ENCODE measurements at places on chromosomes 16 and 17.

GRCh38 chr16:85002608-85003007, 8.7 kb downstream of the ZDHHC7 start:
- no peak for DNase-seq

GRCh38 chr16:30896261-30896888, at the start of gene CTF1:
TSS of gene CTF1 (plus strand) at chr16:30896614. CDS start at chr16:30896644, 30 bp downstream.
- DNase-seq, result peak; percentile 95

DNA sequence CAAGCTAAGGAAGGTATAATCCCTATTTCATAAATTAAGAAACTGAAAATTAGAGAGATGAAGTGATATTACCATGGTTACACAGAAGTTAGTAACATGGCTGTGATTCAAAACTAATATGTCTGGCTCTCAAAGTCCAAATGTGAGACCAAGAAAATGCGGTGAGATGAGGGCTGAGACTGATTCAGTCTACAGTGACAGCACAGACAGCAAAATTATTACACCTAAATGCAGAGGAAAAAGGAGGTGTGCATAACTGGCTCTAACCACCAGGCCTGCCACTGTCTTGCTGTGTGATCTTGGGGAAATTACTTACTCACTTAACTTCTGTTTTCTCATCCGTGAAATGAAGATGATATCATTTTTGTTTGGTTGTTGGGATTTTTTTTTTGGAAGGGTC, 270.0 kb upstream of the SOX9 start:
- no peak for DNase-seq

DNA sequence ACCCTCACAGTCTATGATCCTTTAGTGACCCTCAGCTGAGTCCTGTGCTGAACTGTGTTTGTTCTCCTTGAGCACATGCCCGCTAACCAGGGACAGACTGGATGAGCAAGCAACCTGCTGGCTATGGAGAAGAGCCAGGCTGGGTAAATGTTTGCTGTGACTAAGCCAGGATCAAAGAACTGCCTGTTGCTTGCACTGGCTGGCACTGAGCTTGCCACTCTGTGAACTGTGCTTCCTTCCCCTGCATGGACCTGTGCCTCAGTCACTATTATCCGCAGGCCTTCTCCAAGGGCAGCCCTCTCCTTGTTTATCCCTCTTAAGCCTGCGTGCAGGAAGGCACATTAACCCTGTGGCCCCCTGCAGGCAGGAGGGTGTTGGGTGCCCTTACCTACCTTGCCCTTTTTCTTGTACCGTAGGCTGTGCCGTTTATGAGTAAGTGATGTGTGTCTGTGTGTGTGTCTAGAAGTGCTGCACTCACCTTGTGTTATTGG, 7.4 kb downstream of the PNPO start:
- no peak for DNase-seq

GRCh38 chr16:2040787-2041522, 6.7 kb downstream of the NTHL1 start:
- no peak for DNase-seq

DNA sequence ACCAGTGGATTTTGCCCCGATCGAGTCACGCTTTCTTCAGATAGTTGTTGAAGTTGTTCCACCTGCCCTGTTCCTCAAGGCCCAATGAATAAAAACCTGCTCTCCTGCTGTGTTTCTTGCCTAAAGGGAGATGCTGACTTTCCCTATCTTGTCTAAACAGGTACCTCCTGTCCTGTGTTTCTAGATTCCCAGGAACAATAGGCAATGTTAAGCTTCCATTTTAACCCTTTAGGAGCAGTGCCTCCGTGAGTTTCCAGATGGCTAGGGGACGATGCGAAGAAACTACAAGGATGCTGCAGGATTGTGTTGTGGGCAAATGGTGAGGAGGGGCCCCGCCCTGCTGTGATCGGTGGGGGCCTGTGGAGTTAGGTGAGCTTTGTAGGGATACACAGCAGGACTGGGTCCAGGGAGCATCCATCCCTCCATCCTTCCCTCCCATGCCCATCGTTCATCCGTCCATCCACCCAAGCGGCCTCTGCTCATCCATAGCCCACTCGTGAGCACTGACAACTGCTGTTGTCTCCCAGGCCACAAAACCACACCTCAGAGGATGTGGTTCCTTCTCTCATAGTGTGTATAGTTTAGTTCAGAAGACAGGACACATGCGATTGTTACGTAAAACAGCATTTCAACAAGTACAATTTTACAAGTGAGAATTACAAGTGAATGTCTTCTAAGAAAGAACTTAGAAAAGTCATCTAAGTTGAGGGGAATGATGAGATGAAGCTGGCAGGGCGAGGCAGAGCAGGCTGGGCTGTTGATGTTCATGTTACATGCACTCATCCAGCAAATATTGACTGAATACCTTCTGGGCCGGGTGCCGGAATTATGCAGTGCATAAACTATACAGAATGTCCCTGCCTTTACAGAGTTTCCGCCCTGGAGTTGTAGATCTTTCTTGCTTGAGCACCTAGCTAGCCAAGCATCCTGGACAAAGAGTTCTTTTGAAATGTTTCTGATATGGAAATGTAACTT, 5.2 kb downstream of the ARSG start:
- no peak for DNase-seq

- peak; percentile 97 for DNase-seq
Measured at GRCh38 chr17:76370261-76370993, 14.0 kb upstream of the SPHK1 start.

- no peak for DNase-seq
Measured at GRCh38 chr17:73482251-73482716, 162.0 kb downstream of the SDK2 start.

DNA sequence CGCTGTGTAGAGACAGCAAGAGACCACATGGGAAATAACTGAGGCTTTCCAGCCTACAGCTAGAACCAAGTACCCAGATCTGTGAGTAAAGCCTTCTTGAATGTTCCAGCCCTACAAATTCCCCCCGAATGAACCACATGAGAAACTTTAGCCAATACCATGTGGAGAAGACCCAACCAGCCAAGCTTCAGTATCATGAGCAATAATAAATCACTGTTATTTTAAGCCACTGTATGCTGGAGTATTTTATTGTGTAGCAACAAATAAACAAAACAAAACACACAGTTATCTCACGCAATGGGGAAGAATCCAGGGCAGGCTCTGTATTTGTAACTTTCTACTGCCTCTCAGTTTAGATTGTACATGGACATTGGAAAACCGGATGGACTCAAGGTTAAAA, 426.2 kb downstream of the CDH11 start:
- no peak for DNase-seq

DNA sequence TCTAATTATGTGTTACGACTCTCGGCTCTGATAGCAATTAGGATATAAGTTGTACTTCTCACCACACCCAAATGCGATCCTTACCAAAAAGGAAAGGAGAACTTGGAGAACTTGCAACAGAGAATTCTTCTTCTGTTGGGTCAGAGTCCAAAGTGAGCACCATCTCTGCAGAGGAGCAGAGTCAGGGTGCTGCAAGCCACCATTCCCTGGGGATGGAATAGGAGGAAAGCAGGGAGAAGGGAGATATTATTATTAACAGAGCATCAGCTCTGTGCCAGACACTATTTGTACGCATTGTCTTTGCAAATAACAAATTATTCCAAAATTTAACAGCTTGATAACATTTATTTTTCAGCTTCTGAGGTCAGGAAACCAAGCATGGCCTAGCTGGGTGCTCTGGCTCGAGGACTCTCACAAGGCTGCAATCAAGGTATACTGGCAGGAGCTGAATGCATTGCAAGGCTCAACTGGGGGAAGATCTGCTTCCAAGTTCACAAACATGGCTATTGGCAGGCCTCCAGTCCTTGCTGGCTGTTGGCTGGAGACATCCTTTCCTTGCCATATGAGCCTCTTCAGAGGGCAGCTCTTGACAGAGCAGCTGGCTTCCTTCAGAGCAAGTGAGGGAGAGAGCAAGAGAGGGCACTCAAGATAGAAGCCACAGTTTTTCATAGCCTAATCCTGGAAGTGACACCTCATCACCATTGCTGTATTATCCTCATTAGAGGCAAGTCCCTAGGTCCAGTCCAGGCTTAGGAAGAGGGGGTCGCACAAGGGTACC, 296.2 kb upstream of the CDH5 start:
- peak; percentile 85 for DNase-seq

DNA sequence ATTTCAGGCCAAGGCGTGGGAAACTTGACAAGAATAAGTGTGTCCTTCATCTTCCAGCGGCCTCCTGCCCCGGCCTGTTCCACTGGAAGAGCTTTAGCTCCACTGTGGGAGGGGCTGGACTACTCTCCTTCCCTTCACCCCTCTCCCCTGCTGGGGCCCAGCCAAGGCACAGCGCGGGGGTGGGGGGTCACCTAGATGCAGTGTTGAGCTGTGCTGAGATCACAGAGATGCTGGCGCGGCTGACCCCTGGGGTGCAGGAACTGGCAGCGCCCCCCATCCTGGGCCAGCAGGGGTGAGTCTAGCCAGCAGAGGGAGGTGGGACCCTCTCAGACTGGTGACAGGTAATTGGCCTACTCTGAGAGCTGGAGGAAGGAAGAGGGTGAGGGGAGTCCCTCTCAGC, 111.8 kb upstream of the LHX1 start:
- no peak for DNase-seq

DNA sequence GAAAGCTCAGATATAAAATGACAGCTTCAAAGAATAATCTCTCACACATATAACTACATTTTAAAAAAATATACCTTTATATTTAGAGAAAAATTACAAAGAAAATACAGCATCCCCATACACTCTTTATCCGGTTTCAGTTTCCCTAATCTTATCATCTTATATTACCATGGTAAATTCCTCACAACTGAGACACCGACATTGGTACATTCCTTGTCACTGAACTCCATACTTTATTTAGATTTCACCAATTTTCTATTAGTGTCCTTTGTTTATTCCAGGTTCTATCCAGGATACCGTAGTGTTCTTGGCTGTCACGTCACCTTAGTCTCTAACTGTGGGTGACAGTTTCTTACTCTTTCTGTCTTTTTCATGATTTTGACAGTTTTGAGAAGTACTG, 22.0 kb upstream of the ABCA10 start:
- DNase-seq, result no peak

DNA sequence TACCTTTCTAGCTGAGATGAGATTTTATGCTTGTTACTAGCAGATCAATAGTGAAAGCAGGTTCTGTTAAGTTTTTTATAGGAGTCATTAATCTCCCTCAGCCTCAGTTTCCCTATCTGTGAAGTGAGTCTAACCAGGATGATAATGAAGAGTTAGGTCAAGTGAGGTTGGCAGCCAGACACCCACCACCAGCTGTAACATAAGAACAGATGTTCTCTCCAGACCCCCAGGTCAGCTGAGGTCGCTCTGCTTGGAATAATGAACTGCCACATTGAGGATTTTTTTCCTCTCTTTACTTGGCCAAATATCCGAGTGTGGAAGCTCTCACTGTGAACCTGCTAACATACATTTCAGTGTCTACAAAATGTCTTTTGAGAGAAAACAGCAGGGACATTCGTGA, 389.6 kb downstream of the WWOX start:
- DNase-seq, result no peak

DNA sequence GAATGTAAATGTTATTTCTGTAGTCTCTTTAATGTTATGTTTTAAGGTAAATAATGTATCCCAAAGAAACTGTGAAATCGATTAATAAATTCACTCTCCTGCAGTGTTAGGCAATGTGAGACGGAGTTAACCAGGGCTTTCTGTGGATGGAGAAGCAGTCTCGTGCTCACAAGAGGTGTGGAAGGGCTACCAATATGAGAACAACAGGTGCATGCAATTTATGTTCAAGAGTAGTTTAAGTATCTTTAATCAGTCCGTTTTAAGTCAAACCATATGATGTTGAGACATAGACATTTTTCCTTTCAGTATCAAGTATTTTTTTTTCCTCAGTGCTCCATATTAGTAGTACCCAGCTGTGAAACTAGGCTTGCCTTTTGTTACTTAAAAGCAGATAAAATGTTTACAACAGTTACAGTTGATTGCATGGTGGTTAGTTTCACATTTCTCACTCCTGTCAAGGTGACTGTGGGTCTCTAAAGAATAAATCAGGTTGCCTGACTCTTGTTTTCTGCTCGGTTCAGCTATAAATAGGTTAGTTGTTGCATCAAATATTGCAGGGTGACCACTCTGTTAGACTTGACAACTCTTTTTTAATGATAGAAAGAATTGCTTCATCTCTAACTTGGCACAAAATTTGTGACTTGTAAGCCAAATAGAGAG, 54.4 kb downstream of the COX10 start:
- no peak for DNase-seq

- no peak for DNase-seq
Measured at GRCh38 chr17:66398617-66399016, 96.2 kb downstream of the PRKCA start.

DNA sequence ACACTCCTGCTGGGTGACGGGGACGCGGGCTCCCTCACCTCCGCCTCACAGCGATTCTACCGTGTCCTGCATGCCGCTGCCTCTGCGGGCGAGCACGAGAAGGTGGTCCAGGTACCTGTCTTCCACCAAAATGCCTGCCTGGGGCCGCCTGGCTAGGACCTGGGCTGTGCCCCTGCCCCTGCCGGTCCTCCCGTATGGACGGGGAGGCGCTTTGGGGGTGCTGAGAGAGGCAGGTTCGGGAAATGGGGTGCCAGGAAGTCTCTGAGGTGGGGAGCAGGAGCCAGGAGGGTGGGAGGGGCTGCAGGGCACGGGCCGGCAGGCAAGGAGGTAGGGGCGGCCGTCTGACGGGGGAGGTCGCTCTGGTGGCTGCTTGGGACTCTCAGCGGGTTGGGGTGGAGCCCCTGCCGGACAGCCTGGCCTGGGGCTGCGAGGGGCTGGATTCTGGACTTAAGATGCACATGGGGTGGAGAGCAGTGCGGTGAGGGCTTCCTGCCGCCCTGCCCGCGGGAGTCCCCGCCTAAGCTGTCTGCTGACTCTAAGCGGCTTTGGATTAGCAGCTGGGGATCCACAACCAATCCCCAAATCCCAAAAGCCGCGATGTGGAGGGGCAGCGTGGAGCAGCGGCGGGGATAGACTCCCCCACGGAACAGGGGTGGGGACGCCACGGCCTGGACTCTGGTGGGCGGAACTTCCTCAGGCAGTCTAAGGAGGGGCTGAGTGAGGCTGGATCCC, 5.8 kb downstream of the CHTF18 start:
- DNase-seq, result no peak

GRCh38 chr17:58005031-58005727, 1.9 kb downstream of the SRSF1 start:
- DNase-seq, result no peak

DNA sequence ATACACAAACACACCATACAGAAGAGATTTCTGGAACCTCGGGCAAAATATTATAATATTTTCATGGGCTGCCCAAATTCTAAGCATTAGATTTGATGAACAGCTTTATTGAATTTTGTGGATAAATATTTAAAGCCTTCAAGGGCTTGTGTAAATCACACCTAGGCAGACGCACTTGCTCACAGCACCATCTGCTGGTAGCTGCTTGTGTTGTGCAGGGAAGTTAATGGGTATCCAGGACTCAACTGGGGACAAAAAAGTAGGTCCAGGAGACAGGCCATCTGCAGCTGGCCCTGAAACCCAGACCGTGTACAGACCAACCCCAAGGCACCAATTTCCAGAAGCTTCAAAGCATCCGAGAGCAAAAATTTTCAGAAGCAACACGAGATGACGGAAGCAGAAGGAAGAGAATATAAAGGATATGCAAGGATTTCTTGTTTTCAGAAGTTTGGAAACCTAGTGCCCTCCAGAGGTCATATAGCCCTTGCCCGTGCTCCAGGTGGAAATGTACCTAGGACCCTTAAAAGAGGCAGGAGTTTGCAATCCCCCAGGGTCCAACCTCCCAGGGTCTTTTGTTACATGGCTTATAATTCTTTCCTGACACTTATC, 140.0 kb downstream of the CHD9NB start:
- peak; percentile 28 for DNase-seq

GRCh38 chr16:3122926-3123570, 10.7 kb downstream of the ZNF205 start:
- DNase-seq, result no peak

- DNase-seq, result no peak
Measured at GRCh38 chr17:7850701-7851437, 4.0 kb upstream of the TMEM88 start.

- DNase-seq, result no peak
Measured at GRCh38 chr17:50911890-50912289, 45.7 kb upstream of the TOB1 start.
